ENCODE measurements at places on chromosomes 2 and 18.

GRCh38 chr2:24163601-24164000, 11.3 kb upstream of the FAM228A start:
- DNase-seq = no peak

- DNase-seq = no peak
Measured at GRCh38 chr2:24702800-24703199, 90.4 kb downstream of the PTRHD1 start.

- no peak for DNase-seq
Measured at GRCh38 chr2:25297738-25298137, 44.0 kb downstream of the DNMT3A start.

DNA sequence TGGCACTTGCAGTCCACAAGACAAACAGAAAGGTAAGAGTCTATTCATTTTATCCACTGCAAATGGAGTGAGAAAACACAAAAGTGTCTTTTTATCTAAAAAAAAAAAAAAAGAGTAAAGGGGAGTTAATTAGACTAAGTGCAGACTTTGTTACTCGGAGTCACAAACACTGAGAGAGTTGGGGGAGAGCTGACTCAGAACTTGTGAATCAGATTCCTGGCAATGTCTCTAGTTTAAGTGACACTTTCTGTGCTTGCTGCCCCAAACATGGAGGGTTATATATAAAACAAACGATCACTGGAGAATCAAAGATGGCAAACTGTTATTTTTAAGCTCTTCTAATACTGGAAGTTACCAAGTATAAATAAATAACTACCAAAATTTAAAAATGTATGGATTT, 505.8 kb upstream of the NRP2 start:
- DNase-seq = no peak

GRCh38 chr2:205806143-205806905, 124.0 kb downstream of the NRP2 start:
- no peak for DNase-seq

GRCh38 chr2:106065983-106066820, 127.9 kb downstream of the UXS1 start:
- DNase-seq = no peak

DNA sequence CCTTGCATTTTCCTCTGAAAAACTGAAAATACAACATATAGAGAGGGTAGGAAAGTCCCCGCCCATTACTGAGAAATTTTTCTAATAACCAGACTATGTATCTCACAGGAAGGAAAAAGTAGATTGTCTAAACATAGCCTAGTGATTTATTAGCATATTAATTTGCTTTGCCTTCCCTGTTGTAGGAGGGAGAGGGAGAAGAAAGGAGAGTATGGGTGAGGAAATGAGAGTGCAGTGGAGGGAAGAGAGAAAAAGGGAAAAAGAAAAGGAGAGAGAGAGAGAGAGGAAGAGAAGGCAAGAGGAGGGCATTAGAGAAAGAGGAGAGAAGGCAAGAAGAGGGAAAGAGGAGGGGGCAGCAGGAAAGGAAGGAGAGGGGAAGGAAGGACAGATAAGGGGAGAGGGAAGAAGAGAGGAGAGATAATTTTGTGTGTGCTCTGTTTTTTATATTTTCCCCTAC, 3.6 kb upstream of the KYNU start:
- DNase-seq = no peak

- no peak for DNase-seq
Measured at GRCh38 chr2:159090514-159091201, 122.2 kb downstream of the TANC1 start.

GRCh38 chr2:111640480-111640879, 243.5 kb downstream of the ANAPC1 start:
- DNase-seq = no peak

GRCh38 chr2:79065201-79065600, 22.6 kb downstream of the REG1B start:
- no peak for DNase-seq

- peak; percentile 46 for DNase-seq
Measured at GRCh38 chr2:10161961-10162441, 39.5 kb downstream of the RRM2 start.

DNA sequence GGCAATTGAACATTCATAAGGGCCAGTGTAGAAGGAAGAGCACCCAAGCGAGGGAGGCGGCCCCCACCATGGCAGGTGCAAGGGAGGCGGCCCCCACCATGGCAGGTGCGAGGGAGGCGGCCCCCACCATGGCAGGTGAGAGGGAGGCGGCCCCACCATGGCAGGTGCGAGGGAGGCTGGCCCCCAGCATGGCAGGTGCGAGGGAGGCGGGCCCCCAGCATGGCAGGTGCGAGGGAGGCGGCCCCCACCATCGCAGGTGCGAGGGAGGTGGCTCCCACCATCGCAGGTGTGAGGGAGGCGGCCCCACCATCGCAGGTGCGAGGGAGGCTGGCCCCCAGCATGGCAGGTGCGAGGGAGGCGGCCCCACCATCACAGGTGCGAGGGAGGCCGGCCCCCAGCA, 24.7 kb upstream of the GPC1 start:
- DNase-seq = no peak

DNA sequence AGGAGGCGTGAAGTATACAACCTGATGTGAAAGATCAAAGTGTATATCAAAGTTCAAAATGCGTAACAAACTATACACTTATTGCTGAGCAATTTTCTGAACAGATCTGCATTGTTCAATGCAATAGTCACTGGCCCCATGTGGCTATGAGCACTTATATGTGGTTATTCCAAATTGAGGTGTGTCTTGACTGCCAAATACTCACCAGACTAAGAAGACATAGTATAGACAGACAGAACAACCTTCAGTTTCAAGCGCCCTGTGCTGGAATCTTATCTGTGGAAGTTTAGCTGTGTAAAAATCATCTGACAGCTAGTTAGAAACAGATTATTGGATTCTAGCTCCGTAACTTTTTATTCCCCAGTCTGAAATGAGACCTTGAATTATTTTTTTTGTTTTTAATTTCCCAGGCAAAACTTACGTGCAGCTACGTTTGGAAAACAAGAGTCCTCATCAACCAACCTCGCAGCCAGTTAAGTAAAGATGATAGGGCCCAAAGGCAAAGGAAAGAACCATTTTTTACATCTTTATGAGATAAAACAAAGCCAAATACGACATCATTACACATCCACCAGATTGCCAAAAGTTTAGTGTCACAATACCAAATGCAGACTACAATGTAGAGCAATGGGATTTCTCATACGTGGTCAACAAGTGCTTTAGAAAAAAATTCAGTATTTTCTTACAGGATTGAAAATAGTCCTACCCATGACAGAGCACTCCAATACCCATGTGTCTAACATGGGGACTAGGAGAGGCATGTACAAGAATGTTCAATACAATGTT, 37.2 kb downstream of the MBOAT2 start:
- no peak for DNase-seq

GRCh38 chr2:12549641-12550040, 167.1 kb upstream of the TRIB2 start:
- no peak for DNase-seq

- DNase-seq = no peak
Measured at GRCh38 chr2:14774436-14774968, 142.0 kb downstream of the LRATD1 start.

DNA sequence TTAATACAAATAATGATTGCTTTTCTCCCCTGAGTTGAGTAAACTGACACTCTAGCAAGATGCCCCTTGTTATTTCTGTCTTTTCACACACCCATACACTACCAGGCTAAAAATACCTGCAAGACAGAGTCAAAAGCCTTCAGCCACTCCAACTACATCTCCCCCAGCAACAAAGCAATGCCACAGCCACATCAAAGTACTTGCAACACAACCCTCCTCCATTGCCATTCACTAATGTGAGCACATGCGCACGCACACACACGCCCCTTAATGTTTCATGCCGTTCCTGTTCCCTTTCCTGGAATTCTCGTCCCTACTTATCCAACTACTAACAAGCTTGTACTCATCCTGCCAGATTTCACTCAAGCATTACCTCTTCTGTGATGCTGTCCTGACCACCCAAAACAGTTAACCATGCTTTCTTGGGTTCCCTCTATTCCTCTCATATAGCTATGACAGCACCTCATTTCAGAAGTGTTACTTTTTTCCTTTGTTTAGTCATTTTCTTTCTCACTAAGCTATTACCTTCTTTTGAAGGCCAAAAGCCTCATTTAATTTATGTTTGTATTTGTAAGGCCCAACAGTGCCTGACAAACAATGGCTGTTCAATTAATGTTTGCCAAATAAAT, 29.6 kb downstream of the SLC25A12 start:
- DNase-seq = no peak

DNA sequence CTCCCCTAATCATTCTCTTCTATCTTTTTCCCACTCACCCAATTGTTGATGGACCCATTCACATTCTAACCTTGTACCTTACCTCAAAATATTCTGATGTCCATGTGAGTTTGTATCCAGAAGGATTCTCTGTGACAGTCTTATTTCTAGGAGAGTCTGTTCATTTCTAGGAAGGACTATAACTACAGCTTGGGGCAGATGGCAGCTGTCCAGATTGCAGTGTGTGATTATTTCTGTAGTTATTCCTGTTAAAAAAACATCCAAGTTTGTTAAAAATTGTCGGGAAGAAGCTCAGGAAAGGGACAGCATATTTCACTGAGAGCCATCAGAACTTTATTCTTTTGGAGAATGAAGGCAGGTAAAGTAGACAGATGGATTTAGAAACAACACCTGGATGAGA, 142.6 kb downstream of the RAPGEF4 start:
- DNase-seq = no peak

GRCh38 chr2:11422901-11423435, 43.0 kb downstream of the E2F6 start:
- no peak for DNase-seq

DNA sequence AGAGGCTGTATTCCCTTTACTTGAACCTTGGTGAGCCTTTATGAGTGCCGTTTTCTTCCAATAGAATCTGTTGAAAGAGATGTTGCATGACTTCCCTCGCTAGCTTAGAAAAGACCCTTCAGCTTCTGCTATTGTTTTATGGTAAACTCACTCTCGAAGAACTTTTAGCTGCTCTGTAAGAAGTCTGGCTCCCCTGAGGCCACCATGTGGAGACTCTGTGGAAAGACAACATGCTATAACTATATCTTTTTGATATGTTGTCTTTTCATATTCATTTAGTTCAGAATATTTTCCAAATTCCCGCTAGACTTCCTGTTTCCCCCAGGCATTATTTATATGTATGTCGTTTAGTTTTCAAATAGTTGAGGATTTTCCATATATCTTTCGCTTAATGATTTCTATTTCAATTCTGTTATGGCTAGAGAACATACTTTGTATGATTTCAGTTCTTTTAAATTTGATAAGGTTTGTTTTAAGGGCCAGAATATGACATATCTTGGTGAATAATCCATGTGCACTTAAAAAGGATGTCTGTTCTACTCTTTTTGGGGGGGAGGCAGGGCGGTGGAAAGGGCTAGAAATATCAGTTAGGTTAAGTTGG, 64.1 kb downstream of the PTPN4 start:
- peak; percentile 7 for DNase-seq

GRCh38 chr2:195559431-195559914, 97.6 kb upstream of the SLC39A10 start:
- no peak for DNase-seq

DNA sequence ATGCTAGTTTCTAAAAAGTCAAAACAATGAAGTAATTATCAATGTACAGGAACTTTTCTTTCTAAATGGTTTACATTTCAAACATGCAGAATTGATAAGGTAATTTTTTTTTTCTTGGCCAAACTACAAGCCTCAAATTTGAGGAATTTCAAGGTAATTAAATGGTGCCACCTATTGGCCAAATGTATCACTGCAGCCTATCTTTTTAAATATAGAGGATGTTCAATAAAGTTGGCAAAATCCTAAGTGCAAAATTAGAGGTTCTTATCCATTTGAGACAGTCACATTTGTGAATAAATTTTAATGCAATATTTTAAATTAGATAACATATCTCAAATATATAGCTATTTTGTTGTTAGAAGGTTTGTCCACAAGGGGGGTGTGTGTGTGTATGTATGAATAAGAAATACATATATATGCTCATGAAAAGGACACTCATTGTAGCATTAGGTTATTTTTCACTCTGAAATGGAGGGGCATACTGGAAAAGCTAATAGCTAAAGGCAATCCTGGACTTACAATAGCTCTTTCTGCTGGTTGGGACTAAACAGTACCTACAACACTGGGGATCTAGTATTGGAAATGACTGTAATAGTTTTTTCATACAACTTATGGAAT, 26.2 kb downstream of the MMADHC start:
- DNase-seq = no peak

GRCh38 chr2:102357937-102358336, 2.3 kb downstream of the IL18R1 start:
- no peak for DNase-seq

DNA sequence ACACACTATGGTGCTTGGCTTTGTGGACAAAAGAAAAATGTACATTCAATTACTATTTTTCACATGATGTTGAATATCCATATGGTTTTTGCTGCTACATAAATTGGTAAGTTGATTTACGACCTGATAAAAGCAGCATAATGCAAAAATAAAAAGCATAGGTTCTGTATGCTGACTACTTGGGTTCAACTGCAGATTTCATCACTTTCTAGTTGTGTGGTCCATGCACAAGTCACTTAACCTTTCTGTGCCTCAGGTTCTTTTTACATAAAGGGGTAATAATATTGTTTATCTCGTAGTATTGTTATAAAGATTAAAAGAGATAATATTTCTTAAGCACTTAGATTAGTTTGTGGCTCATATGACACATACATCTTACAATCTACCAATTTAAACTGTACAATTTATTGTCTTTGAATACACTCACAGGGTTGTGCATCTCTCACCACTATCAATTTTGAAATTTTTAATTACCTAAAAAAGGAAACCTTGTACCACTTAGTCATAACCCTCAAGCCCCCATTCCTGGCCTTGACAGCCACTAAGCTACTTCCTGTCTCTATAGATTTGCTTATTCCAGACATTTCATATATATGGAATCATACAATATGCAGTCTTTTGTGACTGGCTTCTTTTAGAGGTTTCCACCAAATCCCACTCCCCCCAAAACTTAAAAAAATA, 1443.9 kb downstream of the SUCLG1 start:
- no peak for DNase-seq

GRCh38 chr2:235909358-235909757, 258.8 kb downstream of the GBX2 start:
- DNase-seq = no peak

DNA sequence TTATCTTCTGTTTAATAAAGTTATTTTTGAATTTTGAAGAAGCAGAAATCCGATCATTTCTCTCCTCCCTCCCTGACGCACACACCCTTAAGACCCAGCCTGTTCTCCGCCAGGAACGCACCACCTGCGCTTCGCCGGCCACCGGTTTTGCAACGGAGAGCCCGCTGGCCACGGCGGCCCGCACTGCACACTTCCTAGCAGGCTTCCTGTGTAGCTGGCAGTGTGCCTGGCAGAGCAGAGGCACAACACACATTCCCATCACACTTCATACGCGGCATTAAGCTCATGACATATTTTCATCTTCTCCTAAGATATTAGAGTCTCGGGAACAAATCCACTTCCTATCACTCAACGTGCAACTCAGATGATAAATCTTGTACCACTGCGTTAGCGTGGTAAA, 148.0 kb downstream of the HDAC4 start:
- DNase-seq = no peak

Measured in NCI-H2107 (cell line).